ENCODE measurements at places on chromosomes 13 and 19. TPM values are rescaled to one million over a fixed set of nuclear protein-coding genes. Genes with fewer than 3 reads are reported as not detected.
A peak's percentile ranks its signal among the peaks of the same experiment; 100 is the strongest.

DNA sequence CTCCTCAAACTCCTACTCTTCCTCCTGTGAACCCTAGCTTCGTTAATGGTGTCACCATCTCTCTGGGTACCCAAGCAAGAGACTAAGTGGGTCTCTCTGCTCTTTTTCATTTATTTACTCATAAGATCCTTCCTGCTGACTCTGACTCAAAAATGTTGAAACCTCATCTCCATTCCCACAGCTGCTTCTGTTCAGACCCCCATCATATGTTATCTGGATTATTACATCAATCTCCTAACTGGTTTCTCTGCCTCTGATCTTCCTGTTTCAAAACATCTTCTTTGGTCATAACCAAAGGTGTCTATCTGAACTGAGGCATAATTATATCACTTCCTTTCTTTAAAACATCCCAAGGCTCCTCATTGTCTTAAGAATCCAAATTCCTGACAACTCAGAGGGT, 2.0 kb upstream of the MEDAG start:
- no peak for DNase-seq

The FPR3 gene
- total RNA-seq: not detected

DNA sequence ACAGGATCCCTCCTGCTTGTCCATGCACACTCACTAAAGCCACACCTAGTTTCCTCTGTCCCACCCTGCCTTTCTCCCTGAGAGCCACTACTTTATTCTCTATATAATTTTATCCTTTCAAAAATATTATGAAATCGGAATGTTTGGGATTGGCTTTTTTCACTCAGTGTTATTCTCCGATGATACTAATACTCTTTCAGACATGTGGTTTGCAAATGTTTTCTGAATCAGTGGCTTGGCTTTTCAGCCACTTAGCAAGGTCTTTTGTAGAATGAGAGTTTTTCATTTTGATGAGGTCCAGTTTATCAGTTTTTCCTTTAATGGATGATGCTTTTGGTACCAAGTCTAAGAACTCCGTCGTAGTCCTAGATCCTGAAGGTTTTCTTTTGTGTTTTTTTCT, 11.6 kb downstream of the SPATA13 start:
- no peak for DNase-seq

DNA sequence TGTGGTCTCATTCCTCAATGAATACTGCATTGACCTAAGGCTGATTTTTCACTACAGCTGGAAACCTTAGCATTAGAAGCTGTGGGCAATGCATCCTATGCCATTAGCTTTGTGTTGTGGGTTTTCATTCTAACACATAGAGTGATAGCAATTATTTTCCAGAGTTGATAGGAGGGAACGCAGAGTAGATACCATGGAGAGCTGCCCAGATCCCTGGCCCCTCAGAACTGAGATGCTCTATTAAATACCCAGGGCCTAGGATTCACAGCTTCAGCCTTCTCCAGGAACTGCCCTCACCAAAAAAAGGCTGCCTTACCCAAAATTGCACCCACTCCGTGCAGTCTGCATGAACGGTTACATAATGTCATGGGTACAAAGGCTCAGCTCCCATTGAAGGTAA, 444.4 kb downstream of the SUCLA2 start:
- no peak for DNase-seq

DNA sequence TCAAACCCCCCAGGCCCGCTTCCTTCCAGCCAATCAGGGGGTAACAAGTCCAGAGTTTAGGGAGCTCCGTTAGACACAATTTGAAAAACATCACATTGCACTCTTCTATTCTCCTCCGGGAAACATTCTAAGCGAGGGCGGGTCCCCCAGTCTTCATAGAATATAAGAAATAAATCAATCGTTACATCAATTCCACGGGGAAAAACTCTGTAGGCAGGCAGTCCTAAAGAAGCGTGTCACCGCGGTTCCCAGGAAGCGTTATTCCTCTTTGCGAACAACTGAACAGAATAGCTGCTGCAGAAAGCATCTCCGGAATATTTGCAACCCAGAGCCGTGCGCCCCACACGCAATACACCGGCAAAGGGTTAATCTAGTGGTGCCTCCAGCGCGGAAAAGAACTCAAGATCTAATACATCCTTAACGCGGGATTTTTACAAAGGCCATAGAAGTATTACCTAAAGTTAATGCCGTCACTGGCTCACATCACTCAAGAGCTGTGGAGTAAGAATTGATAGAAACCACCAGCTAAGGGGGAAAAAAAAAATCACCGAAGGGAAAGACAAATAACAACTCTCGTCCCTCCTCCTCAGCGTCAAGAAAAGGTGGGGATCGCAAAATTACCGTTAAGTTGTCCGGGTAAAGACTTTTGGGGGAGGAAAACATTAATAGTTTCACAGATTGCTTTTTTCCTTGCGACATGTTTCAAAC, 65.1 kb downstream of the KCNRG start:
- peak; percentile 22 for DNase-seq

DNA sequence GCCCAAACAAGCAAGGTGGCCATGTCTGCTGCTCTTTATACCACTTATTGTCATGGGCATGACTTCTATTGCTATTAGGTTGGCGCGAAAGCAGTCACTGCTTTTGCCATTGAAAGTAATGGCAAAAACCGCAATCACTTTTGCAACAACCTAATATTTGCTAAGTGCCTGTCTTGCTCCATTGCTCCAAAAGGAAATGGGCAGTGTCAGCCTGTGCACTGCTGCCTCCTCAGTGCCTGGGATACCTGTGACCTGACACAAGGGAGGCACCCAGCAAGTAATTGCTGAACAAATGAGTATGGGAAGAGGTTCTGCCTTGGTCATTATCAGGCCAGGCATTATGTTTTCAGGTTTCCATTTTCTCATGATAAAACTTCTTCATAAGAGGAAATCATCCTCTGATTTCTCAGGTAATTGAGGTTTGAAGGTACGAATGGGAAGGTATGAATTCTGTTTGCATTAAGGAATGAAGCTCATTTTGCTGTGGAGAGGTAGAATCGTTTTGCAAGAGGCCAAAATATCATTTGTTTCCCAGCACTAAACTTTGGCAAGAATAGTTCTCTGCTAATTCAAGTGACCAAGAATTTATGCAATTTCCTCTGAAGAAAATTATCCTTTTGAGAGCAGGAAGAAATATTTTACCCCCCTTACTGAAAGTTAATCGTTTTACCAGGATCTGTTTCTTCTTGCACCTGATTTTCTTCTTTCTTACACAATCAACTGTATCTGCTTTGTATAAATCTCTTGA, 128.4 kb upstream of the SPRY2 start:
- no peak for DNase-seq

GRCh38 chr13:76538004-76538403, 348.2 kb downstream of the KCTD12 start:
- DNase-seq: no peak

DNA sequence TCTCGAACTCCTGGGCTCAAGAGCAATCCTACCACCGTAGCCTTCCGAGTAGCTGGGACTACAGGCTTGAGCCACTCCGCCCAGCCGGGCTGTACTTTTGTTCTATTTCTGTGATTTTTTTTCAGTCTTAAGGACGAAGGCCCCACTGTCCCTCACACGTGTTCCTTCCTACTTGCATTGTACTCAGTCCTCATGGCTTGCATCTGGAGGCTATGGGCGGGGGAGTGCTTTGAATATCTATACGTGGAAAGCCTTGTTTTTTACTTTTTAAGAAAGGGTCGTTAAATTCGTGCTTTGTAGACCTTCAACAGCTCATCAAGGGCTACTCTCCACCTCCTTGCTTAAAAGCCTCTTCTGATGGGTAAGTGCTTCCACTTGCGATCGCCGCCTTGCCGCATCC, 36.8 kb downstream of the NLRP12 start:
- DNase-seq: no peak

The THSD8 gene
- total RNA-seq: 30.3 TPM

The FCAR gene
- not detected for total RNA-seq

The ATP5F1D gene
- 229 TPM for total RNA-seq

DNA sequence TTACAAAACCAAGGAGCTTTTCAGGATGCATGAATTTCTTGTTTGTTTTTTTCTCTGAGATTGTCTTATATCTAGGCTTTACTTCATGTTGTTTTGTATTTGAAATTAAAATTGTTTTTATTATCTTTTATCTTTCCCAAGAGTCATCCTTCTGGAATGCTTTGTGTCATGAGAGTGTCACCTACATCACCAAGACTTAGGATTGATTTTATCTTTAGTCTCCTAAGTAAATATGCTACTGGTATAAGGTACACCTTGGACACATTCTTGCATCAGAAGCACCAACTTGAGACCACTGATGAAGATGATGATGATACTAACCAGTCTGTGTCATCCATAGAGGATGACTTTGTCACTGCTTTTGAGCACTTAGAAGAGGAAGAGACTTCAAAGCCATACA, 26.4 kb downstream of the AKAP11 start:
- no peak for DNase-seq

GRCh38 chr13:48654511-48654910, 782 bp downstream of the CYSLTR2 start:
- no peak for DNase-seq

The SBSN gene
- total RNA-seq: 1.6 TPM

GRCh38 chr19:20928371-20928770, 5.3 kb downstream of the ZNF85 start:
- DNase-seq: peak; percentile 65

The KIR2DL4 gene
- total RNA-seq: not detected

DNA sequence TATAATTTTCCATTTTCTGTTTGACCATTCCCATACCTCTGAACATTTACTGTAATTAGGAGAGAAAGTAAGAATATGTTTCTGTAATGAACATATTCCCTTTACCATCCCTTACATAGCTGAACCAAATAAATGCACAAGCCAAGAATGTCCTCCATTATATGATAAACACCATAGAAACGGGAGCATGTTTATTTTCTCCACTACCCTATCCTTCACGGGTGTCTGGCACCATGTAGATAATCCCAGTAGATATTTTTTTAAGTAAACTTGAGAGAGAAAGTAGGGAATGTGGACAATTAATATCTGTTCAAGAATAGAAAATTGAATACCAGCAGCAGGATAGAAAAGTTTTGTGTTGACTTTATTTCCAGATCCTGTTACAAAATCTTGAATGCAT, 928.4 kb downstream of the EFNB2 start:
- DNase-seq: no peak

- peak; percentile 98 for DNase-seq
These were observed 18.5 kb downstream of the POU2F2 start for GRCh38 chr19:42113641-42114348.

DNA sequence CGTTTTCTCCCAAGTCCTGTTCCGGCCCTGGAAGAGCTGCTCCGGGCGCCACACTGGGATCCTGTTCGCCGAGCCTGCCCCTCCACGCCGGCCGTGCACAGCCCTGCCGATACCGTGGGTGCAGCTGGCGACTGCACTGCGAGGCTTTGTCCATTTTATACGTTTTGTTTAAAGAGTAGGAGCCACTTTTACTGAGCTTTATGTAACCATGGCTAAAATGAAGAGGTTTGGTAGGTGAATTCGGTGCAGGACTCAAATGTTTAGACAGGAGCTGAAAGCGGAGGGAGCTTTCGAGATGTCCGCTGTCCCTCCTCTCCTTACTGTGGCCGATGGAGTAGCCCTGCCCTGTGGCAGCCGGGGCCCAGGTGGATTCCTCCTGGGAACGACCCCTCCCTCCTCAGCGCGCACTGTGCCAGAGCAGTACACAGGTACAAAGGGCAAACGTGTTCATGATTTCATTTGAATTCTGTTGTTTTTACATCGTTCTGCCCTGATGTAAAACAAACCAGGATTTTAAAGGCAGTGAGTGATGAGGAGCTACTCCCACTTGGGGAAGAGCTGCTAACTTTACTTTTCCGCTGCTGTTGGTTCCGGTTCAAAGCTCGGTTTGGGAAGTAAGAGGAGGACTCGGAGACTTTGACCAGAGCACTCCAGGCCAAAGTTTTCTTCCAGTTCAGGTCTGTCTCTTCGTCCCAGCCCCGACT, 1.7 kb downstream of the COL4A2 start:
- DNase-seq: no peak

GRCh38 chr13:91174886-91175501, 172.5 kb upstream of the MIR17HG start:
- no peak for DNase-seq

DNA sequence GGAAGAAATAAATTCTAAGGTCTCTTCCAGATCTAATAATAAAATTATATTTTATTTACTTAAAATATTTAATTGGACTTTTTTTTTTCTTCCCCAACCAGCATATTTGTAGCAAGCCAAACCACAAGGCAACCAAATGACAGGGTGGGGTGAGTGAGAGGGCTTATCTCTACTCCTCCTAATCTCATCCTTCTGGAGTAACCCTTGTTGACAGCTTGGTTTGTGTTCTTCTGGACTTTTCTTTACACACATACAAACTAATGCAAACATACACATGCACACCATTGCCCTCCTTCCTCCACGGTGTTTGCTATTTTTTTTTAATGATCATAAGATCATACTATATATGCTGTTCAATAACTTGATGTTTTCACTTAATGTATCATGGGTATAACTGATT, 383.1 kb downstream of the DLEU7 start:
- DNase-seq: no peak

DNA sequence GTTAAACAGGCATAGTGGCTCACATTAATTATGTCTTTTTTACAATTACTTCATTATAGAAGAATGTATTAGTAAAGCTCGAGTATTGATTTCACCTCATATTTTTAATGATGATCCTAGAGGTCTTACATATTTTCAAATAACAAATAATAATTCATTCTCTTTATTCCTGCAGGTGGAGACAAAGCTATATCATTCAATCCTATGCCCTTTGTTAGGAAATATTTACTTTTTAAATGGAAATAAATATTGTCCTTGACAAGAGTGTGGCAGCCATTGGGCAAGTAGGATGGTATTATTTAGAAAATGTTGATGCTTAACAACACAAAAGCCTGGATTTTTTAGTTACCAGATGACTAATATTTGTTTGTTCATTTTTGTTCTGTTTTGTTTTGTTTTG, 127.6 kb downstream of the COG6 start:
- no peak for DNase-seq

The FUT2 gene
- total RNA-seq: not detected

The ATP8B3 gene
- total RNA-seq: 7.9 TPM

DNA sequence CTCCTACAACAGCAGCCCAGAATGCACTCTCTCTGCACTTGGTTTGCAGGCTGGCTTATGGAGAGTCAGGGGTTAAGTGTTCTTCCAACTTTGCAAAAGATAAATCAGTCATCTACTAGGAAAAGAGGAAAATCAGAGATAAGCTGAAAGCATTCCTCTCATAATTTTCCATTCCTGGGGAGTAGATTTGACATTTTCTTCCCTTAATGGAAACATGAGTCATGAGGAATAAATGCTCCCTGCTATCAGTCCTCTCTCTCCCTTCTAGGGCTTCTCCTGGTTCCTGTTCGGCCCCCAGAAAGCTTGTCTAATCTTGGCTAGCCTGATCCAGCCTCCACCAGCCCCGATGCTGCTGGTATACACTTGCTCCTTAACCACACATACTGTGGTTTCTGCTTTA, 28.4 kb upstream of the ENOX1 start:
- peak; percentile 77 for DNase-seq

DNA sequence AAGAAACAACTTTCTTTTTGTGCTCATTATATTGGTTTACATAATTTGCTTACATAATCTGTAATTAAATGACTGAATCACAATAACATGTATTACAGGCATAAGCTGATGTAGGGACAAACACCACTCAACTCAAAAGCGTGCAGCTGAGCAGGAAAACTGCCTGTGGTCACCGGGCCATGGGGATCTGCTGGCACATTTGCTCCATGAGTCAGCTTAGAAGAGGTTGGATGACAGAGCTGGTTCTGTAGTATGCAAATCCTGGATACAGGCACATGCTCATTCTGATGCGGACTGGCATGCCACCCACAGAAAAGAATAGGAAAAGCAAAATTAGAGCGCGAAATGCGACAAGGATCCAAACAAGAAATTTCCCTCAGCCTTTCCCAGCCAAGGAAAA, 128.6 kb downstream of the USP12 start:
- DNase-seq: peak; percentile 97

All from HFFc6 (cell line).